Aorta (tissue), 5 donors: ENCODE measurements at places on chromosomes 1 and 21. TPM values are rescaled to one million over a fixed set of nuclear protein-coding genes. Genes with fewer than 3 reads are reported as not detected.

- no peak overlapping the region for H3K27ac ChIP-seq
- H3K4me3 ChIP-seq = no peak overlapping the region
- H3K36me3 ChIP-seq = no peaks in the 10 kb centered on the region
- no peak for DNase-seq
- peaks cover 1% of the 10 kb centered on the region for H3K4me1 ChIP-seq
- H3K27me3 ChIP-seq = no peaks in the 10 kb centered on the region
These were observed 3.8 kb upstream of the ZBTB21 start for GRCh38 chr21:42013931-42014330.

Gene CACNA1S
- total RNA-seq = not detected

Gene OR2AK2
- total RNA-seq = not detected

Gene LCE3D
- not detected for total RNA-seq

DNA sequence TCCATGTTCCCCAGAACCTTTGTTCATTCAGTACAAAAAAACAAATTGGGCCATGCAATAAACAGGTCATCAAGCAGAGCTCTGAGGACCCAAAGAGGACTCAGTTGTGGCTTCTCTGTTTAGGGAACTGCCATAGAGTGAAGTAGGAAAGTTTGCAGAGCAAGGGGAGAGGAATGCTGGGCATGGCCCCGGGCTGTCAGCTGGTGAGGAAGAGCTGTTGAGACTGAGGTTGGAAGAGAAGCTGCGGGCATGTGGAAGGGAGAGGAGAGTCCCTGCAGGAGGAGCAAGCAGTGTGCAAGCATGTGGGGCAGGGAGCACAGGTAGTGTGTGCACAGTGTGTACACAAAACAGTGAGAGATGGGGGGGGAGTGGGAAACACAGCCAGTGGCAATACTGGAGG lies 71.8 kb downstream of the NTPCR start:
- H3K4me1 ChIP-seq = no peaks in the 10 kb centered on the region
- no peak overlapping the region for H3K27ac ChIP-seq
- DNase-seq = no peak
- no peaks in the 10 kb centered on the region for H3K27me3 ChIP-seq
- no peak overlapping the region for H3K4me3 ChIP-seq

DNA sequence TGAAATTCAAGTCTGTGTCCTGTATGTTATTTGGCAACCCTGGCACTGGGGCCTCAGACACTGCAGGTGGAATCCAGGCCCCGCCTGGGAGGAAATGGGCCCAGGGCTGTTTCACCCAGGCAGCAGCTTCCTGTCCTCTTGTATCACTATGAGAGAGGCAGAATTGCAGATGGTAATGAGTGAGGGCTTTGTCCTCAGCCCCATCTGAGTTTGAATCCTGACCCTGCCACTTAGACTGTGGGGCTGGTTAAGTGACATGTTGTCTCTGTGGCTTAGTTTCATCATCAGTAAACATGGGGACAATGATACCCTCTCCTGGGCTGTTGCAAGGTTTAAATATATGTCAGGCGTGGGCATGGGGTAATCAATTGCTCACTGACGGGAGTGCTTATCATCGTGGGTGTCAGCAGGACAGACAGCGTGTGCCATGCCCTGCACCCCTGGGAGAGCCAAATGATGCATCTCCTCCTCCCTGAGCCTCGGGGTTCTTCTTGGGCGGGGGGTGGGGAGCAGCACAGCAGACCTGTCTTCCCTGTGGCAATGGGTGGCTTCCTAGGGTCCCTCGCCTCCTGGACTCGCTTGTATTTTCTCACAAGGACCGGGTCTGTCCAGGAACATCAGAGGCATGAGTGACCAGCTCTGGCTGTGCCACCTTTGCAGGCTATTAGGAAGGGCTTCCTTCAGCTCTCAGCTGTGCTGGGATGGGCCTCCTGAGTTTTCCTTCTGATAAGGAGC lies 42.1 kb downstream of the ARHGEF10L start:
- DNase-seq = no peak
- no peaks in the 10 kb centered on the region for H3K4me1 ChIP-seq
- no peaks in the 10 kb centered on the region for H3K36me3 ChIP-seq
- H3K27me3 ChIP-seq = no peaks in the 10 kb centered on the region
- H3K27ac ChIP-seq = peak overlapping the region; percentile 64
- H3K4me3 ChIP-seq = no peak overlapping the region

Gene OR10R2
- total RNA-seq = not detected

- no peak for DNase-seq
- no peak overlapping the region for H3K27ac ChIP-seq
- no peaks in the 10 kb centered on the region for H3K27me3 ChIP-seq
- H3K4me1 ChIP-seq = no peaks in the 10 kb centered on the region
- no peaks in the 10 kb centered on the region for H3K36me3 ChIP-seq
These were observed 345.6 kb upstream of the AJAP1 start for GRCh38 chr1:4308806-4309205.

GRCh38 chr1:193187114-193187513 lies 701 bp upstream of the B3GALT2 start:
- no peak overlapping the region for H3K27ac ChIP-seq
- no peaks in the 10 kb centered on the region for H3K4me1 ChIP-seq
- DNase-seq = no peak
- no peak overlapping the region for H3K4me3 ChIP-seq
- H3K36me3 ChIP-seq = no peaks in the 10 kb centered on the region
- no peaks in the 10 kb centered on the region for H3K27me3 ChIP-seq

GRCh38 chr1:198245379-198245778 lies 88.6 kb downstream of the NEK7 start:
- peaks cover 1% of the 10 kb centered on the region for H3K4me1 ChIP-seq
- H3K27me3 ChIP-seq = no peaks in the 10 kb centered on the region
- H3K27ac ChIP-seq = no peak overlapping the region
- H3K36me3 ChIP-seq = no peaks in the 10 kb centered on the region
- H3K4me3 ChIP-seq = no peak overlapping the region
- DNase-seq = peak; percentile 48

DNA sequence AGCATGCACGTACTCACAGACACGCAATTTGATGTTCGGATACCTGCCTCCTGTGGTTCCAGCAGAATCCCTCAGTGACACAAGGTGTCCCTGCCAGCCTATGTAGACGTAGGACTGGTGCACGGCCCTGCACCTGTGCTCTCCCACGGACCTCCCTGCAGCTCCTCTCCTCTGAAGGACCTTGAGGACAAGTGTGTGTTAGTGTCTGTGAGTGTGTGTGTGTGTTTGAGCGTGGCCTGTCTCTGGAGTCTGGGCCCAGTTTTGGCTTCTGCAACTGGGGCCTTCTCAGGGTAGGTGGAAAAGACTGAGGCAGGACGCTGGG lies 22.5 kb upstream of the DMBX1 start:
- no peaks in the 10 kb centered on the region for H3K36me3 ChIP-seq
- no peak overlapping the region for H3K4me3 ChIP-seq
- H3K27ac ChIP-seq = no peak overlapping the region
- H3K27me3 ChIP-seq = no peaks in the 10 kb centered on the region
- no peak for DNase-seq

DNA sequence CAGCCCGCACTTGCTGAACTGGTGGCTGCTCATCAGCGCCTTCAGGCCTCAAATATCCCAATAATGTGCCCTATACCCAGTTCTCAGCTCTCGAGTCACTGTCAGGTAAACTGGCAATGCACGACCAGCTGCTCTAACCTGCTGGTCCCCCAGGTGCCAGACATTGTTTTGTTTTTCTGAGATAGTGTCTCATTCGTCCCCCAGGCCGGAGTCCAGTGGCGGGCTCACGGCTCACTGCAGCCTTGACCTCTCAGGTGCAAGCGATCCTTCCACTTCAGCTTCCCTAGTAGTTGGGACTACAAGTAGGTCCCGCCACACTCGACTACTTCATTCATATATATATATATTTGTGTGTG lies 1.0 kb upstream of the NADK start:
- DNase-seq = no peak
- no peak overlapping the region for H3K27ac ChIP-seq
- peaks cover 3% of the 10 kb centered on the region for H3K4me1 ChIP-seq
- no peaks in the 10 kb centered on the region for H3K36me3 ChIP-seq
- H3K27me3 ChIP-seq = no peaks in the 10 kb centered on the region
- no peak overlapping the region for H3K4me3 ChIP-seq

- H3K27ac ChIP-seq = peak overlapping the region; percentile 70
- peaks cover 18% of the 10 kb centered on the region for H3K4me1 ChIP-seq
- no peaks in the 10 kb centered on the region for H3K36me3 ChIP-seq
- no peak for DNase-seq
These were observed 111.7 kb downstream of the NMNAT2 start for GRCh38 chr1:183306317-183307042.

Gene MLLT11
- 2.4 TPM for total RNA-seq

Gene GBP5
- total RNA-seq = 3.7 TPM

Gene DNAJC6
- 3.8 TPM for total RNA-seq

- no peak for DNase-seq
- H3K4me1 ChIP-seq = peaks cover 11% of the 10 kb centered on the region
- peak overlapping the region; percentile 66 for H3K27ac ChIP-seq
- H3K27me3 ChIP-seq = no peaks in the 10 kb centered on the region
- no peaks in the 10 kb centered on the region for H3K36me3 ChIP-seq
- H3K4me3 ChIP-seq = no peak overlapping the region
These were observed 82.7 kb downstream of the CAMTA1 start for GRCh38 chr1:6867729-6868659.

DNA sequence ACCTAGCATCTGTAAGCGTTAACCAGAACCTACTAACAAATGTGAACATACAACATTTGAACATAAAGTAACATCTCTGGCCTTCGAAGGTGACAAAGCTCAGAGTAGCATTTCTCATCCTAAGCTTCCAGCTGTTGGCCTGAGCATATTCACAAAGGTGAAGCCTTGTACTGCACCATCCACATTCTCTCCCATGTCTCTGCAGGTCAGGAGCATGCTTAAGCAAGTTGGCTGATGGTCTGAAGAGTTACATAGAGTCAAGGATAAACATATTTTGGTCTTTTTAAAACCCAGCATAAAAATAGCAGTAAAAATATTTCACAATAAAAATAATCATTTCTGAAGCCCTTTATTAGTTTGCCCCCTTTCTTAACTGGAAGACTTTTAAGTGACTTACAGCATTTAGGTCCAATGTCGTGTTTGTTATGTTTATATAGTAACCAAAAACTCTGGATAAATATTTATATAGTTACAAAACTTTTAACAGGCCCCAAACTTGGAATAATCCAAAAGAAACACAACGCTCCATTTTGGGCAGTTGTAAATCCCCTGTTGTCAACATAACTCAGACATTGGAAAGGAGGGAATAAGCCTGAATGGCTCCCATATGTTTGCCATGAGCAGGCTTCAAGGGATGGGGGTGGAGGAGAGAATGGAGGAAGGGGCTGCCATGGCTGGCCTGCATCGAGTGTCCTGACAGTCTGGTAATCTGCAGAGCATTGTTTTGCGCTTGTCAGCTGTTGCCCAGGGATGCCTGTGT lies 42.8 kb upstream of the ENAH start:
- DNase-seq = no peak
- no peak overlapping the region for H3K4me3 ChIP-seq
- peaks cover 10% of the 10 kb centered on the region for H3K4me1 ChIP-seq
- H3K27me3 ChIP-seq = no peaks in the 10 kb centered on the region
- H3K36me3 ChIP-seq = no peaks in the 10 kb centered on the region
- H3K27ac ChIP-seq = peak overlapping the region; percentile 86

Gene SLC16A4
- 23.2 TPM for total RNA-seq

GRCh38 chr1:198278943-198279342 lies 122.1 kb downstream of the NEK7 start:
- no peaks in the 10 kb centered on the region for H3K4me1 ChIP-seq
- DNase-seq = no peak
- no peak overlapping the region for H3K27ac ChIP-seq
- H3K36me3 ChIP-seq = no peaks in the 10 kb centered on the region
- no peaks in the 10 kb centered on the region for H3K27me3 ChIP-seq
- H3K4me3 ChIP-seq = no peak overlapping the region

Gene UTS2
- 0.26 TPM for total RNA-seq

Gene SYT6
- 0.12 TPM for total RNA-seq

GRCh38 chr1:235112297-235113182 lies 16.1 kb downstream of the TOMM20 start:
- H3K27me3 ChIP-seq = no peaks in the 10 kb centered on the region
- H3K4me3 ChIP-seq = no peak overlapping the region
- no peaks in the 10 kb centered on the region for H3K4me1 ChIP-seq
- DNase-seq = no peak
- H3K36me3 ChIP-seq = peaks cover 4% of the 10 kb centered on the region
- no peak overlapping the region for H3K27ac ChIP-seq

DNA sequence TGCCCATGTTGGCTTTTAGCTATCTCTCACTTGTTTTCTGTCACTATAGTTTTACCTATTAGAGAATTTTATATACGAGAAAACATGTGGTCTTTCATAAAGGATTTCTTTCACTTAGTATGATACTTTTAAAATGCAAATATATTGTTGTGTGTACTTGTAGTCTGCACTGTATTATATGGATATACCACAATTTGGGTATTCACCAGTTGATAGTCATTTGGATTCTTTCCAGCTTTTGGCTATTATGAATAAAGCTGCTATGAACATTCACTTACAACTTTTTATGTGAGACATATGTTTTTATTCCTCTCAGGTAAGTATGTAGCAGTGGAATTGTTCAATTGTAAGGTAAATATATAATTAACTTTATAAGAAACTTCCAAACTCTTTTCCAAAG lies 441.5 kb downstream of the GPATCH2 start:
- H3K27me3 ChIP-seq = no peaks in the 10 kb centered on the region
- no peak overlapping the region for H3K4me3 ChIP-seq
- no peak overlapping the region for H3K27ac ChIP-seq
- DNase-seq = no peak
- H3K36me3 ChIP-seq = no peaks in the 10 kb centered on the region

GRCh38 chr1:157499521-157499920 lies 52.8 kb downstream of the FCRL5 start:
- H3K27ac ChIP-seq = no peak overlapping the region
- no peak overlapping the region for H3K4me3 ChIP-seq
- H3K4me1 ChIP-seq = no peaks in the 10 kb centered on the region
- no peak for DNase-seq
- no peaks in the 10 kb centered on the region for H3K27me3 ChIP-seq

Gene DNM3
- 5.1 TPM for total RNA-seq

GRCh38 chr1:220409771-220410595 lies 118.0 kb upstream of the MARK1 start:
- peaks cover 2% of the 10 kb centered on the region for H3K27me3 ChIP-seq
- H3K27ac ChIP-seq = no peak overlapping the region
- no peak for DNase-seq
- H3K36me3 ChIP-seq = no peaks in the 10 kb centered on the region
- H3K4me1 ChIP-seq = no peaks in the 10 kb centered on the region

DNA sequence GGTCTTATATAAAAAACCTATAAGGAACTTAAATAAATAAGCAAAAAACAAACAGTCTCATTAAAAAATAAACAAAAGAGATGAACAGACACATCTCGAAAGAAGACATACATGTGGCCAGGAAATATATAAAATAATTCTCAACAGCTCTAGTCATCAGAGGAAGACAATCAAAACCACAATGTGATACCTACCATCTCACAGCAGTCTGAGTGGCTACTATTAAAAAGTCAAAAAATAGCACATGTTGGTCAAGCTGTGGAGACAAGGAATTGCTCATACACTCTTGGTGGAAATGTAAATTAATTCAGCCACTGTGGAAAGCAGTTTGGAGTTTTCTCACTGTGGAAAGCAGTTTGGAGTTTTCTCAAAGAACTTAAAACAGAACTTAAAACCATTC lies 100.3 kb upstream of the ADAMTS5 start:
- H3K4me1 ChIP-seq = peaks cover 5% of the 10 kb centered on the region
- H3K27ac ChIP-seq = no peak overlapping the region
- no peaks in the 10 kb centered on the region for H3K27me3 ChIP-seq
- H3K36me3 ChIP-seq = no peaks in the 10 kb centered on the region
- no peak overlapping the region for H3K4me3 ChIP-seq
- no peak for DNase-seq

GRCh38 chr1:30129001-30129408 lies 594.4 kb downstream of the MATN1 start:
- no peak overlapping the region for H3K4me3 ChIP-seq
- no peaks in the 10 kb centered on the region for H3K36me3 ChIP-seq
- DNase-seq = no peak
- no peaks in the 10 kb centered on the region for H3K27me3 ChIP-seq
- H3K27ac ChIP-seq = no peak overlapping the region

Gene ZBTB8OS
- total RNA-seq = 37.8 TPM
